Hepatocyte (in vitro differentiated cells): ENCODE measurements at places on chromosomes 2 and 18.
A peak's percentile ranks its signal among the peaks of the same experiment; 100 is the strongest.

- DNase-seq, result peak; percentile 91
Observed at GRCh38 chr2:206765242-206766056, at the start of the genes FASTKD2 and MDH1B. TSS of gene FASTKD2 (plus strand) at chr2:206765606. CDS start at chr2:206766694, 1,088 bp downstream. TSS of gene MDH1B (minus strand) at chr2:206765328. CDS start at chr2:206765271, 57 bp downstream.

- DNase-seq, result no peak
Observed at GRCh38 chr2:183179156-183179555, 54.9 kb downstream of the NUP35 start.

DNA sequence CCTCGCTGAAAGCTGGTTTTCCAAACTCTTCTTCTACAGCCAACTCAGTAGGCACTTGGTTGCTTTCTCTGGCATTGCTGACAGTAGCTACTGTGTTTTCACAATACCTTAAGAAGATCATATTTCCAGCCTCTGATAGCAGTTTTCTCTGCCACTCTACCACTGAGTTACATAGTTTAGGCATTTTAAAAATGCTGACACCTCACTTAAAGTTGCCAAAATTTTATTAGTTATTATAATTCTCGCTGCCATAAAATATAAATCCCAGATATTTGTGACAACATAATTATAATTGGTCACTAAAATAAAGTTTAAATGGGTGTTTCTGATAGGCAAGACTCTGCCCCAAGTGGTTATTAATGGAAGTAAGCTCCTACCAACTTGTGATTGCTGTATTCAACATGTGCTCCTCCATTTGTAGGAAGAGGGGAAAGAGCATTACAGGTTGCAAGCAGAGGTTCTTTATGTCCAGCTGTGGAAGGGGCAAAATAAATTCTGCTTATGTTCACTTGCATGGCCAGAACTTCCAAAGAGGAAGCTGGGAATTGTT lies 1202.8 kb downstream of the CNTNAP5 start:
- DNase-seq, result no peak

DNA sequence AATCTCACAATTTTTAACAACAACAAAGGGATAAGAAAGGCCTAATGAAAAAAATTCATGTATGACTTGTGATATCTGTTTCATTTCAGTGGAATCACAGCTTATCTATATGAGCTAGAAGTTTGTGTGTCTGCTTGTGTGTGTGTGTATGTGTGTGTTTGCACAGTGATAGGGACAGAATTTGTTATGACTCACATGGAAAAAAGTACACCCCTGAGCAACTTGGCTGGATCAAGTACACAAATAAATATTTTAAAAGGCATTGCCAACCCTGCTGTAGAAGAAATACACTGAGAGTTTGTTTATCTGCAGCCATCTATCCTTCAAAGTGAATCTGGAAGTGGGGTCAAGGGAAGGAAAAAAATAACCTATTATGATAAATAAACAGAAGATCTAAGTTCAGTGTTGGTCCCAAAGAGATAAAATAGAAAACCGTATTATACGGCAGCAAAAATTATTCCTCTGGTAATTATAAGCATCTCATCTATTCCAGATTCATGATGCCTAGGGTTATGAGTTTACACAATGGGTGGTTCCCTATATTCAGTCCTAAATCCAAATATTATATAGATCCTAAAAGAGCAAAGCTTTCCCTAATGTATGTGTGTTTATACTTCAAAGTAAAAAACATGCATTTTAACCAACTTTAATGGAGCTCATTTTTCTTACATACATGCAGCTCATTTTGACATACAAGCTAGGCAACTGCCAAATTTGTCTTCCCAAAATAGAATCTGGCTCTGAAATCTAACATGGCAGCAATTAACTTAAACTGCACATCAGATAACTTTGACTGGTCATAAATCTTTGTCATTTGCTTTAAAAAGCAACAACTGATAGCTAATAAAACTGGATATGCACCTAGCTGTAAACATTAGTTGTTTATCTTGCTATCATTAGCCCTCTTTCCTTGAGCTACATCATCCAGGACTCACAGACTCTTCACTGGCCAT lies 420.6 kb downstream of the IRS1 start:
- DNase-seq, result peak; percentile 47
